ENCODE measurements at places on chromosomes 4 and X.

DNA sequence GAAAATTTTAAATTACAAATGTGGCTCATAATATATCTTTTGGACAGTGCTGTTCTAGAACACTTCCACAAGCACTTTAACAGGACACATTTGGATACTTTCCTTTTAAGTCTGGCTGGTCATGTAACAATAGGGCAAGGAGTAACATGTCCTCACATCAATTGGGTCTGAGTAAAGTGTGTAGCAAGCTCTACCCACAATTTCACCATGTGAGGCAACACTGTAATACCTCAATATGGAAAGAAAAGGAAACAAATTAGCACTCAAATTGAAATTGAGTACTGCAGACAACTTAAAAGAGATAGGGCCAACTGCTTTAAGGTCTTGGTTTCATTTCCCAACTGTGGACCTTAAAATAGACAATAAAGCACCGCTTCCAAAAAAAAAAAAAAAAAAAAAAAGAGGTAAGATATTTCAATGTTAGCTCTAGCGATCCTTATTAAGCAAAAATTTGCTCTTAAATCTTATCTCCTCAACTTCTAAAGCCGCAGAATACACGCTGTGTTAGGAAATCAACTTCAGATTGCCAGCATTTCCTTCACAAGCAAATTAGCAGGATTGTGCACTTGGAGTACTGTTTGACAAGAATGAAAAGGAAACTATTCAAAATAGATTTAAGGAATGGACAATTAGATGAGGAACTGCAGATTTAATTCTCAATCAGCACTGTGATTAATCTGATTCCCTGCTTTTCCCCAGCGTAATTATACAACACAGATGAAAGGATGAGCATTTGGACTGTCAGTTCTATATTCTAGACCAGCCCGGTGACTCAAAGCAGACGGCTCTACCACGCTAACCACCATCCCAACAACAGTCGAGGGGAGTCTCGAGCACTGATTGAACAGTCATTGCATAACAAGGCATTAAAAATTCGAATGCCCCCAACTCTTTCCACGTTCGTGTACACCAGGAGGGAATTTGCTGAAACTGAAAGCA, 1.6 kb downstream of the CASK start:
- no peak for DNase-seq

- DNase-seq, result no peak
Observed at GRCh38 chr4:173503330-173504180, 26.5 kb downstream of the HAND2 start.

DNA sequence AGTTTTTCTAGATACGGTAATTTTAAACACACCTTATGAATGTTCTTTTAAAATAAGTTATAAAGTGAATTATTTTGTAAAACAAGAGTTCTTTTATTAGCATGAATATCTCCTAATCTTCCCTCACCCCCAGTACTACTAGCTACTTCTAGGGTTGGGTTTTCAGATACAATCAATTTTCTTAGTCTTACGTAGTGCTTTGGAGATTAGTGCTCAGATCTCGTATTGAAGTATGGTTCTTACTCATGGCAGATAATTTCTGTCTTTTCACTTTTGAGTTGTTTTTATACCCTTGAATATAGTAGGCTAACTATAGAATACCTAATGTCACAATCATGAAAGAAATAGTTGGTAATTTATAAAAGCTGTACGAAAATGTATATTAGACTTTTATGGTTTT, 43.2 kb downstream of the CDKL5 start:
- DNase-seq, result no peak

DNA sequence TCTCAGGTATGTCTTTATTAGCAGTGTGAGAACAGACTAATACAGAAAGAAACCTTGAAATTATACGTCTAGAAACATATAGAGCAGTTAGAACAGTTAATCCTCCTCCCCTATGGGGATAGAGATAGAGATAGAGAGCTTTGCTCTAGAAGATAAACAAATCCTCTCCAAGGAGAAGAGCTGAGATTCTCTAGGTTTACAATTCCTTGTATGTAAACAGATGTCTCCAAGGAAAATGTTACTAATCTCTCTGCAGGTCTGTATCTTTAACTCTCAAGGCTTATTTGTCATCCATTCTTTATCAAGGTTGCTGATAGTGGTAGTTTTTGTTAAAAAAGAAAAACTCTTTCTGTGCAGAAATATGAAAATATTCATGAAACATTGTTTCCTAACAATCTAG, 282.1 kb upstream of the GIMD1 start:
- DNase-seq, result no peak

- DNase-seq, result no peak
Observed at GRCh38 chr4:39609454-39609931, 29.2 kb downstream of the SMIM14 start.

- DNase-seq, result no peak
Observed at GRCh38 chr4:79682801-79683530, 274.9 kb upstream of the GK2 start.

- no peak for DNase-seq
Observed at GRCh38 chrX:107102980-107103379, 15.6 kb downstream of the RBM41 start.

GRCh38 chr4:168587411-168588125, 90.7 kb downstream of the PALLD start:
- no peak for DNase-seq

- no peak for DNase-seq
Observed at GRCh38 chr4:26369581-26369980, 48.8 kb downstream of the RBPJ start.

- DNase-seq, result no peak
Observed at GRCh38 chrX:153725039-153725831, 579 bp downstream of the ABCD1 start.

DNA sequence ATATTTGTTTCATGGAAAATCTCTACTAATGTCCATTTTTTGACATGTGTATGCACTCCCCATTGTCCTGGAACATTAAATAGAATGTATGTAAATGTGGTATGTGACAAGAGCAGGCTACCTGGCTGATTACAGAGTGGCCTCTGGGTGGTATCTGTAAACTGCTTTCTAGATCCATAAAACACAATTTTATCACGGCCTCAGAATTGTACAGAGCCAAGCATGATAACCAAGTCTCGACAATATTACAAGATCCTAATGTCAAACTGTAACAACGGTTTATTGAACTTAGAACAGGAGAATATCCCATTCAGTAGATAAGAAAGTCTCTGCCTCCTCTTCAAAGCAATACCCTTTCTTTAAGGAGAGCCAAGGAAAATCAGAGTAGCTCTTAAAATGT, 212.4 kb downstream of the PCDH7 start:
- DNase-seq, result no peak

GRCh38 chr4:7281691-7282665, 89.6 kb downstream of the SORCS2 start:
- DNase-seq, result no peak

GRCh38 chrX:8341814-8342590, 122.6 kb upstream of the VCX3B start:
- DNase-seq, result no peak

- no peak for DNase-seq
Observed at GRCh38 chr4:2768921-2769336, 12.8 kb upstream of the TNIP2 start.

DNA sequence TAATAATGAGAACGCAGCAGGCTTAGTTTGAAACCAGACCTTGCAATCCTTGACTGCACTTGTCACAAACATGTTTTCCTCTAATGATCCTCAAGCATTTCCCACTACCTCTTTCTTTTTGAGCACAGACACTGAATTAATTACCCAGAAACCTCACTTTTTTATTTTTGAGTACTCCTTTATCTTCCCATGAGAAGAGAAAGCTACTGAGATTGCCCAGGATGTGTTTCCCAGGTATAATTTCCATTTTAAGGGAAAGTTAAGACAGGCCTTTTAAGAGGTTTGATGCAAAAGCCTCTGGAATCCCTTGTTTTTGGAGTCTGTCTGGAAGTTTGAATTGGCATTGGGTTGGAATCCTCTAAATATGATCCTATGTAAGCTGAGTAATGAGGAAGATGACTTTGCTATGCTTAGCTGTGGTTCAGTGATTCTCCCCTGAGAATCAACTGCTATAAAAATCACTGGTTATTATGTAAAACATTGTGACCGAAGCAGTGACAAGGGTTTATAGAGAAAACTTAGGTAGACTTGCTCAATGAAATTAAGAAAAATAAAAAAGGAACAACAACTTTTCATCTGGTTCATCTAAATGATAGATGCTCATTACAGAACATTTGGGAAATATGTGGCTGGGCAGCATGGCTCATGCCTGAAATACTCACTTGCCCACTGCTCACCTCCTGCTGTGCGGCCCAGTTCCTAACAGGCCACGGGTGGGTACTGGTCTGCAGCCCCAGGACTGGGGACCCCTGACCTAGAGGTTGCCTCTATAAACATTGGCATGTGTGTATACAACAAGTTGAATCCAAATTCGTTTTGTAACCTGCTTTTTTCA, 10.8 kb upstream of the RHOH start:
- no peak for DNase-seq

DNA sequence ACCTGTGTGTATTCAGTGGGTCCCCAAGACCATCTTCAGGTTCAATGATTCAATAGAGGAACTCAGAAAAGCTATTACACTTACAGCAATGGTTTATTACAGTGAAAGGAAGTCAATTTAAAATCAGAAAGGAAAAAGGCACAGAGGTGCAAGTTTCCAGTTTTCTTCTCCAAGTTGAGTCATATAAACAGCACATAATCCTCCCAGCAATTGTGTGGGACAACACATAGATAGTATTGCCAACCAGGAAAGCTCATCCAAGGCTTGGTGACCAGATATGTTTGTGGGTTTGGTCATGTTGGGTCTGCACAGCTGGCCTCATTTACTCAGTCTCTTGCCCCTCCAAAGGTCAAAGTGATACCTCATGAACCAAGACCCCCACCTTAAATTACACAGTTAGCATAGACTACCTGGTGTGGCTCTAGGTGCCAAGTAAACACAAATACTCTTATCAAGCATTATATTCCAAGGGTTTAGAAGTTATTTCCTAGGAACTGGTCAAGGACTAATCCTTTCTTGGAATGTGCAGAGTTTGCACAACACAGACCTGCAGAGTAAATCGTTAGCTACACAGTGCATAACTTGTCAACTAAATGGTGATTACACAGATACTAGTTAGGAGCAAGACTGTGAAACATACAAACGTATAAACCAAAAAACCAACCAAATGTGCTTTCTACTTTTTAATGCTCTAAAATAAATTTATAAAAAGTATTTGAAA, 777.3 kb downstream of the PCDH18 start:
- no peak for DNase-seq

GRCh38 chr4:10074076-10074766, 42.4 kb downstream of the WDR1 start:
- DNase-seq, result no peak

DNA sequence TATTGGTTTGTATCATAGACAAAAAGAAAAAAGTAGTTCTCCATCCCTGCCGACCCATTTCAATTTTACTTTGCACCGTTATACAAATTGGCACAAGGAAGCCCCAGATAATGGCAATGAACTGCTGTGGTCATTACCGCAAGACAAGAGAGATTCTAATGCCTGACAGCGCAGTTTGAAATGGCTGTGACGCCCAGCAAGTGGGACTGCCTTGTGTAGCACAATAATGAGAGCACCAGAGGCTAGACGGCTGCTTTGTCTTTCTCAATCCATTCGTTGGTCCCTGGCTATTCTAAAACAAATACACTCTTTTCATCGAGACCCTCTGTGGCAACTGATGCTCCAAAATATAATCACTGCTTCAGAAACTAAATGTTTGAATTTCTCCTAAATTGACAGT, 192.4 kb upstream of the NEIL3 start:
- DNase-seq, result no peak

GRCh38 chrX:10893366-10893765, 217.8 kb upstream of the HCCS start:
- no peak for DNase-seq

- DNase-seq, result no peak
Observed at GRCh38 chr4:19047279-19047880, 1025.8 kb upstream of the LCORL start.

DNA sequence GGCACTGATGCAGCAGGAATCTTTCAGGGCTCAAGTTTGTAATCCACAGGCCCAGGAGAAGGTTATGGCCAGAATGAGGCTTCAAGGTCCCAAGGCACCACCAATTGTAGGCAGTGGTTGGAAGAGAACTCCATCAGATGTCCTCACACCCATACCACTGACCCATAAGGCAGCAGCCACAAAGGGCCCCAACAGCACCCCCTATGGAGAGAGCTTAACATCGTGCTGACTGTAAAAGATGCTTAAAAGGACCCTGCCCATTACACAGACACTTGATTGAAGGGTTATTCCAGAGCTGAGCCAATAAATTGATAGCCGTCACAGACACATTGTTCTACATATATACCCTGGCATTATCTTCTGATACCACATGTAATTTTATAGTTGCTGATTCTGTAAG, 113.7 kb downstream of the SOWAHB start:
- no peak for DNase-seq
